ENCODE measurements at places on chromosomes 2 and 18.

- no peak for DNase-seq
Observed at GRCh38 chr2:111095434-111095833, 25.3 kb upstream of the BCL2L11 start.

GRCh38 chr2:184004948-184005672 is 593.2 kb upstream of the ZNF804A start:
- peak; percentile 88 for DNase-seq

DNA sequence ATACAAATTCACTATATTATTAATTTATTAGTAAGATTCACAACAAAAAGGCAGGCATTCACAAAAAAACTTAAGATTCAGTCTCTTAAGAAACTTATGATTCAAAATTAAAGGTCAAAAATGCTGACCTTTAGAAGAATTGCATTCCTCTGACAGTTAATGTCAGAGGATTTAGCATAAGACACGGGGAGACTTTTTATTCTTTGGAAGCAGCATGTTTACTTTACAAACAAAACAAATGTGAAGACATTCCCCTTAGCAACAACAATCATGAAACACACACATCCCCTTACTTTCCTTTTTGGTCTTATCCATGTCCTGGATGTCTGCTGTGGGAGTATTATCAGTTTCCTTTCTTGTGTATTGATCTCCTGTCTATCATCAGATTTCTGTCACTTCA is 117.1 kb downstream of the RAD51AP2 start:
- DNase-seq, result no peak

DNA sequence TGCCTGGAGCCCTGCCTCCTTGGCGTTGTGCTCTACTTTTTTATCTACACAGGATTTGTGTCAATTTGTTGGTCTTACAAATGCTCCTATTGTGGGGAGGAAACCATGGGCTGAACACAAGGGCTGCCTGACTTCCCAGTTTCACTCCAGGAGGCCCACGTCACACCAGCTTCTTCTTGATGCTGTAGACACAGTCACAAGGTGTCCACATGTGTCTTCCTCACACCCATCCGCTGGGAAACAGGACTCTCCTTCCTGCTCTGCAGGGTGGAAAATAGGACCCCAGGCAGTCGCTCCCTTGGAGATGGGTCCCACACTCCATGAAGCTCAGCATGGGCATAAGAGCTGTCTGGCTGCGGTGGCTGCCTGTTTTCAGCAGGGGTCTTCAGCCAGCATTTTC is 468.2 kb downstream of the EPHA4 start:
- peak; percentile 13 for DNase-seq

GRCh38 chr2:236862526-236862925 is 223.2 kb upstream of the COPS8 start:
- DNase-seq, result no peak

GRCh38 chr2:28119631-28120030 is 229.1 kb downstream of the BABAM2 start:
- DNase-seq, result no peak

GRCh38 chr2:223997938-223998337 is 40.7 kb downstream of the MRPL44 start:
- no peak for DNase-seq

DNA sequence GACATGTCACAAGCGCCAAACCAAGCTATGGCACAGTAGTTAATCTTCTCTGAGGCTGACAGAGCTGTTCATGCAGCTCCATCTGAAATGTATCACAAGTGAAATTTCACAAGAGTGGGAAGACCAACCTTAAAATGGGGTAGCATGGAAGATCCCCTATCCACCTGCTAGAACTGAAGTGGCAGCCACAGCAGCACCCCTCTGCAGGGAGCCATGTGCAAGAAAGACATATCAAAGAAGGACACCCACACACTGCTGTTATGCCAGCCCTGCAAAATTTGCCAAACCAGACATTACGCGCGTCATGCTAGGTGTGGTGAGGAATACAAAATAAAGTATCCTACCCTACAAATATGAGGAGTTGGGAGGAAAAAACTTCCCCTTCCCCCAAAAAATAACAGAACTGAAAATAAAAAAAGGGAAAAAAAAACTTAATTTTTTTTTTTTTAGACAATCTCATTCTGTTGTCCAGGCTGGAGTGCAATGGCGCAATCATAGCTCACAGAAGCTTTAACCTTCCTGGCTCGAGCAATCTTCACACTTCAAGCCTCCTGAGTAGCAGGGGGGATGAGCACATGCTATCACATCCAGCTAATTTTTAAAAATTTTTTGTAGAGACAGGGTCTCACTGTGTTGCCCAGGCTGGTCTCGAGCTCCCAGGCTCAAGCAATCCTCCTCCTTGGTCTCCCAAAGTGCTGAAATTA is 76.2 kb downstream of the STK39 start:
- DNase-seq, result no peak

DNA sequence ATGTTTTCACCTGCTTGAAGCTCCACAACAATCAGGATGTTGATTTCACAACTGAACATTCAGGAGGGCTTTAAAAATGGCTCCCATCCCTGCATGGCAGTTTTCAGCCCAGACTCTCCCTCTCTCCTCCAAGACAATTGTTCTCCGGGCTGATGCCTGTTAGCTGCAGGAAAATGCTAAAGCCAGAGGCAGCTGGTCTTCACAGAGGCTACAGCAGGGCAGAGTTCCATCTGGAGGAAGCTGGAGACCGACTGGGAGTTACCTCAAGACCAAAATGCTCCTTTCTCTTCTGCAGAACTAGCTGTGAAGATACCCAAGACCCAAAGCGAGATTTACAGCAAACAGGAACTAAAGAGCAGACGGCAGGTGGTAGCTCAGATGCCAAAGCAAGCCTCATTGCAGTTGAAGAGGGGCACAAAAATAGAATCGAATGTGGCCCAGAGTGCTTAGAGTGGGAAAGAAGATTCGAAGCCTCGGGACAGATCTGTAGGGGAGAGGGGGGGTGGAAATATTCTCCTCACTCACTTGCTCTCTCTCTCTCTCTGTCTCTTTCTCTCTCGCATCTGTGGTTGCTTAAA is 423.6 kb downstream of the ZNF521 start:
- peak; percentile 13 for DNase-seq

- DNase-seq, result no peak
Observed at GRCh38 chr2:235116885-235117492, 165.2 kb downstream of the SH3BP4 start.

- peak; percentile 54 for DNase-seq
Observed at GRCh38 chr2:233209533-233210171, 41.8 kb upstream of the ATG16L1 start.

DNA sequence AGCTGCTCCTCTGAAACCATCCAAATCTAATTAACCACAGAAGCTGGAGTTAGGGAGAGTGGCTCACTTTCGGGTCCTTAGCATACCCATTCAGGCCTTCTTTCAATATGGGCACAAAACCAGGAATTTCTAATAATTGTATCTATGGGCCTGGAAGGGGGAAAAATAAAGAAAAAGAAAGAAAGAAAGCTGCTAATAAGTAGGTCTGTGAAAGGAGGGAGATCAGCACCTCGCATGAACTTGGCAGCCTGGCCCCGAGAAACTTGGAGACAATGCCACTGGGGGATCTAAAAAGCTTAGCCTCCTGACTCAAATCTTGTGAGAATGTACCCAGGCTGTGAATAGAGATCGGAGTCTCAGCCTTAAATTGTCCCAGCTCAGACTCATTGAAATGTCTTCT is 252.1 kb upstream of the SLC14A2 start:
- DNase-seq, result no peak

- DNase-seq, result no peak
Observed at GRCh38 chr2:174020926-174021662, 55.9 kb upstream of the SP3 start.

GRCh38 chr2:85396531-85397470 is 13.4 kb downstream of the CAPG start:
- no peak for DNase-seq

GRCh38 chr2:207160115-207160514 is 5.6 kb downstream of the KLF7 start:
- no peak for DNase-seq

- no peak for DNase-seq
Observed at GRCh38 chr2:117794668-117795067, 19.8 kb upstream of the DDX18 start.

GRCh38 chr2:103002954-103003353 is 241.1 kb downstream of the TMEM182 start:
- DNase-seq, result no peak

GRCh38 chr18:32200766-32201165 is 10.9 kb downstream of the MEP1B start:
- DNase-seq, result peak; percentile 15

DNA sequence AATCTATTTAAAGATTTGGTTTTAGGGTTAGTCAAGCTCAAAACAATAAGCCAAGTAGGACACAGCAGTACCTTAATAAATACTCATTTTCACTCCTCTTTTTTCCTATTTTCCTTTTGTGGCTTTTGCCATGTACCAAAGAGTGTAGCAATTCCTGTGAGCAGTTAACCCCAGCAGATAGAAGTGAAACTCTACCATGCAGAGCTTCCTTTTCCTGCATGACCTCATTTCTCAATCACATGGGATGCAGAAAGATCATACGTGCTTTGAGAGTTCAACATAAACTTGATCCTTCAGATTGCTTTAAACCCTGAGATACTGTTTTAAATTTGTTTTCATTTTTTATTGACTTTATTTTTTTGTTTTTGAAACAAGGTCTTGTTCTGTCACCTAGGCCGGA is 99.1 kb upstream of the ARHGAP15 start:
- no peak for DNase-seq

GRCh38 chr2:108787216-108787541 is 608 bp downstream of the CCDC138 start:
- DNase-seq, result no peak

- no peak for DNase-seq
Observed at GRCh38 chr2:31268344-31268743, 34.4 kb downstream of the EHD3 start.

DNA sequence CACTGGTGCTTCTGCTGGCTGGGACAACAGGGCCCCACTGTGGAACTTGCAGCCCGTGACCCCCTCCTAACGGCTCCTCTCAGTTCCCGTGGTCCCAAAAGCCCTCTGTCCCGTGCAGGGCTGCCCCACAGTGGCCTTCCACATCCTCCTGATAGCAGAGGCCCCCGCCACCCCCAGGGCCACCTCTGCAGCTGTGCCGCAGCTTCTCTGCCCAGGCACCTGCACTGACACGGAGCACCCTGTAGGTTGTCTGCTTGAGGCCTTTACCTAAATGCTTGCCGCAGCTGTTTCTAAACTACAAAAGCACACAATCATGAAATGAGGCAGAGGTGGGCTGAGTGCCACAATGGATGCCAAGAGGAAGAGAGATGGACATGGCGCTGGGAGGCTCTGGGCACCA is 13.5 kb upstream of the GRHL1 start:
- no peak for DNase-seq

DNA sequence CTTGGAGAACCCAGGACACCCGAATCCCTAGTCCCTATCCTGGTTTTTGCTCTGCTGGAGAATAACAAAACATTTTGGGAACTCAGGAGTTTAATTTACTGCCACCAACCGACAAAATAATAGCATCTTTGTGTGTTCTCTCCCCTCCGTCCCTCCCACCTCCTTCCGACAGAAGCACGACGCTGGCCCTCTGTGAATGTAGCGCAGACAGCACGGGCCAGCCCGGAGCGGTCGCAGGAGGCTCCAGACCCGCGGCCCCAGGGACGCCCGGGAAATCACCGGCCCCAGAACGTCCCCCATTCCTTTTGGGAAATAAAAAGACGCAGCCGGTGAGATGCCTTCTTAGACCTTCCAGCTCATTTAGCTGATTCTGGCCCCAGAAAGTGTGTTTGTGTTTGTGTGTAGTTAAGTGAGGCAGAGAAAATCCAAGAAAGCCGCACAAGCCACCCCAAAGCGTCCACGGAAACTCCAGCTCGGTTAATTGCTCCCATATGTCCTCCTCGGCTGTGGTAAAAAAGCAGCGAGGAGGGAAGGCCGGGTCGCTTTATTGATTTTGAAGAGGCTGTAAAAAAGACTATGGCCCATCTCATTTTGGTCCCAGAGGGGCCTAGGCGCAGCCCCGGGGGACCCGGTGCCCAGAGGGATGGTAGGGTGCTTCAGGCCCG is 577 bp upstream of the TANC1 start:
- DNase-seq, result peak; percentile 73

DNA sequence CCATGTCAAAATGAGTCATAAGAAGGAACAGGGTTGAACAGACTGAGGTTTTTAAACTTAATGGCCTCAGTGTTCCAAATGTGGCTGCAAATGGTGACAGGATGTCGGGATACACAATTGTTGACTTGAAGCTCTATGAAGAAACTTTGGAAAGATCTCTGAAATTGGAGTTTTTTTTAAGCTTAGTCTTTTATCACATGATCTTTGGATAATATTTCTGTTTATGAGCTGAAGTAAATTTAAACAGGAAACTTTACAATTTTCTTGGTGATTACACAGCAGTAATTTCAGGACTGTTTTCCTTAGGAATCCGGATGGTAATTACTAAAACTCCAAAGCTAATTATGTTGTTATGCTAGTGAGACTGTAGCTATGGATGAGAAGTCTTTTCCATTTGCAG is 199.1 kb upstream of the NRXN1 start:
- no peak for DNase-seq

GRCh38 chr2:170088776-170089175 is 89.2 kb upstream of the MYO3B start:
- no peak for DNase-seq

DNA sequence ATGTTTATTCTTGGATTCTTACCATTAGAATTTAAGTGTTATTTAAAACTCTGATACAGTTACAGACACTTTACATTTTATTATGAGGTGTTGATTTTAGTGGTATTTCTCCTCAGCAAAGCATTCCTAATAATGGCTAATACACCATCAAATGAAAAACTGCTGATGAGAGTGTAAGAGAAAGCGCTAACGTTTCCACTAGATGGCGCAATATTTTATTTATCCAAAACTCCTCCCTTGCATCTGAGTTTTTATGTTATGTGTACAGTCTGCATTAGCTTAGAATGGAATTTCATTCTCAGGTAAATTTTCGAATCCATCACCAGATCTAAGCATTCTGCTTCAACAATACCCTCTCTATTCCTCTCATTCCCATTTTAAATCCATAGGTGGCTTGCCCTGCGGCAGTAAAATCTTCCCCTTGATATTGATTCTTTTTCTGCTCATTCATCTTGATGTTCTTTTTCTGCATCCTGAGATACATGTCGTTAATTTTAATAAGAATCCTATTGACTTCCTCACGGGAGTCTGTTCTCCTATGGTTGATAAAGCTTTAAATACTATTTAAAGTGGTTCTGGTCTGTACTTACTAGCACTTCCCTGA is 53.9 kb downstream of the PRKRA start:
- DNase-seq, result no peak

DNA sequence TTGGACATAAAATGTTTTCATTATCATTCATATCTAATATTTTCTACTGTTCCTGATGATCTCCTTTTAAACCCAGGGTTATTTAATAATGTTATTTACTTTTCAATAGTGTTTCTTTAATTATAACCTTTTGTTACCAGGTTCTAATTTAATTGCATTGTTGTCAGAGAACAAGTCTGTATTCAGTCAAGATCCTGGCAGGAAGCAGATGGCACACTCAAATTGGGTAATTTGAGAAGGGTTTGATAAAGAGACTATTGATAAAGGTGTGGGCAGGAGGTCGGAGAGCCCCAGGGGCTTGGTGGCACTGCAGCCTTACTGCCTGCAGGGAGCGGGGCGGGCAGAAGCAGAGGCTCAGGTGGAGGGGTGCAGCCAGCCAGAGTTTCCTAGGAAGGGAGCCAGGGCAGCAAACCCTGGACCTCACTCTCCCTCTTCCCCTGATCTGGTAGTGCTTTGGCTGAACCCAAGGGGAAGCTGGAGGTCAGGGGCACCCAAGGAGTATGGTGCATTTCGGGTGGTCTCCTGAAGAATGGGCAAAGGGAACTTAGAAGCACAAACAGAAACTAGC is 2.3 kb upstream of the KIF1A start:
- DNase-seq, result no peak
